Gastrocnemius medialis (tissue), 4 donors: ENCODE measurements at places on chromosomes 11 and 22.

GRCh38 chr11:83493917-83494316 is 207.8 kb upstream of the CCDC90B start:
- no peak for DNase-seq

GRCh38 chr11:12922418-12922817 is 86.7 kb upstream of the RASSF10 start:
- no peak for DNase-seq

GRCh38 chr22:30873086-30873650 is 95.4 kb downstream of the MORC2 start:
- DNase-seq = no peak

- DNase-seq = no peak
Observed at GRCh38 chr11:122308226-122308625, 192.2 kb upstream of the BLID start.

DNA sequence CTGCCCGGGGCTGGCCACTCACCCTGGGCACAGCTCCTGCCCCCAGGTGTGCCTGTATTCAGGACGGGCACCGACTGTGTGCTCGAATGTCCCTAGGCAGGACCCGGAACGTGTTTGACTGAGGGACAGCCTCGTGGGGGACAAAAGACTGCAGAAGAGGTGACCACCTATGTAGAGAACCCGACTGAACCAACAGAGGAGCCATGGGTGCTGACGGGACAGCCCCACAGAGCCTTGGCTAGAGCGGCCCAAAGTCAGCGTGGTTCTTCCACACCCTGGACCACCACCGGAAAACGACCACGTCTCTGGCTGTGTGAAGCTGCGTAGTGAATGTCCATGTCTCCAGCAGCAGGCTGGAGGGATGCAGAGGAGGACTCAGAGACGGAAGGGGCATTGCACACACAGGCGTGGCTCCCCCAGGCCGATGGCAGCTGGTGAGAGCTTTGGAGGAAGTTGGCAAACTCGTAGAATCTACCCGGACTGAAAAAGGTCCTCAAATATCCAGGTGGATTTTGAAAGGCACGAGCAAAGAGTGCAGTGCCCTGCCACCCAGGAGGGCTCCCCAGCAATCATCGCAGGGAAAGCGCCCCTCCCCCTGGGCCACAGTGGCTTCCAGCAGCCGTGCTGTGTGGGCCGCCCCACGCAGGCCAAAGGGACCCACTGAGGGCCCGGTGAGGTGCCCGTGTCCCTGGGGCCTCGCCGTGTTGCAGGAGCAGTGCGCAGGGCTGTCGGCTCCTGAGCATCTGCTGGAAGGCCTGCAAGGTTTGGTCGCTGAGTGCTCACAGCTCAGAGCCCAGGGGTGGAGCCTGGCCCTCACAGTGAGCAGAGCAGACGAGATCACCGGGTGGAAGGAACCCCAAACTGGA is 17.5 kb upstream of the MUC5B start:
- no peak for DNase-seq

DNA sequence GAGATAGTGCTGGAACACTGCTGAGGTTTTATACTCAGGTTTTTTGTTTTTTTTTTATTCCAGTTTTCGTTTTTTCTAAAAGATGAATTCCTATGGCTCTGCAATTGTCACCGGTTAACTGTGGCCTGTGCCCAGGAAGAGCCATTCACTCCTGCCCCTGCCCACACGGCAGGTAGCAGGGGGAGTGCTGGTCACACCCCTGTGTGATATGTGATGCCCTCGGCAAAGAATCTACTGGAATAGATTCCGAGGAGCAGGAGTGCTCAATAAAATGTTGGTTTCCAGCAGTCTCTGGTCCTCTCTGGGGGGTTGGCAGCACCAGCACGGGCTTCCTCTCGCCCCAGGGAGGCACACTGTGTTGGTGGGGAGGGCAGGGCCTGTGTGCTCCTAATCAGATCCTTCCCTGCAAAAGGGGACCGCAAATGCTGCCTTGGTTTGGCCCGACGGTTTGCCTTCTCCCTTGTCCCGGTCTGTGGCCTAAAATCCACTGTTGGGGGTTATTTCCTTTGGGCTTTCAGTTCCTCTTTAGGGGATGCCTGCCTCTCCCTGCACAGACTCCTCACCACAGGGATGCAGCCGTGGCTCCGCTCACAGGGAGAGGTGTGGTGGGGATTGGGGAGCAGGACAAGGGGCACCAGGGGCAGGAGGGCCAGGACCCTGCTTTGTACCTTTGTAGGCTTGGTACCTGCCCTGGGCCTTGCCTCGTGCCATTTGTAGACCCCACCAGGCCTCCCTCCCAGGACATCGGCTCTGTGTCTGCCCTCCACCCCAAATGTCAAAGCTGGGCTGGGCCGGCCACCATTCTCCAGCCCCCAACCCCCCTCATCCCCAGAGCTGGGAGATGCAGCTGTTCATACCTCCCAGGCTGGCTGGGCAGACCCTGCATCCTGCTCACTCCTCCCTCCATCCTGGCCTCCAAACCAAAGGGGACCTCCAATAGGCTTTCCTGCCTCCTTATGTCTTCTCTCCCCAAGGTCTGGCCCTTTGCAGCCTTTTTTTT is 13.5 kb downstream of the MCAT start:
- DNase-seq = no peak

- no peak for DNase-seq
Observed at GRCh38 chr22:17397756-17398547, 28.7 kb downstream of the CECR2 start.

DNA sequence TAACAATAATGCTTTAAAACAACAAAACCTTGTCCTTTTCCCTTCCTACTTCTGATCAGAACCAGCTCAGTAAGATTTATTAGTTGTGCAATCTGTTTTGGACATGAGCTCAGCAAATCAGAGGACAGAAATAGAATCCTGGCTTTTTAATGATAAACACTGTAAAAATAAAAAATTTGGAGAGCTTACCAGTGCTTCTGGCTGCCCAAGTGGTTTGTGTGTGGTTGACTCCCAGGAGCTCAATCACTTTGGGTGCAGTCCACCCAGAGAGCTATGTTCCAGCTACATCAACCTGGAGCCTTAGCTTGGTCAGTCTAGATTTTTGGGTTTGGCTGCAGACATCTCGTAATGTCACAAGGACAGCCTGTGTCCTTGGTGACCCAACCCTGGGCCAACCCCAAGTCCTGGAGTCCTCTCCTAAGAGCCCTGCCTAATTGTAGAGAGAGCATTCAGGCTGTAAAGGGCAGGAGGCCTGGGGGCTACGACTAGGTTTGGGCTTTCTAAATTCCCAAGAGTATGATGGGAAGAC is 28.5 kb downstream of the CD44 start:
- DNase-seq = no peak

DNA sequence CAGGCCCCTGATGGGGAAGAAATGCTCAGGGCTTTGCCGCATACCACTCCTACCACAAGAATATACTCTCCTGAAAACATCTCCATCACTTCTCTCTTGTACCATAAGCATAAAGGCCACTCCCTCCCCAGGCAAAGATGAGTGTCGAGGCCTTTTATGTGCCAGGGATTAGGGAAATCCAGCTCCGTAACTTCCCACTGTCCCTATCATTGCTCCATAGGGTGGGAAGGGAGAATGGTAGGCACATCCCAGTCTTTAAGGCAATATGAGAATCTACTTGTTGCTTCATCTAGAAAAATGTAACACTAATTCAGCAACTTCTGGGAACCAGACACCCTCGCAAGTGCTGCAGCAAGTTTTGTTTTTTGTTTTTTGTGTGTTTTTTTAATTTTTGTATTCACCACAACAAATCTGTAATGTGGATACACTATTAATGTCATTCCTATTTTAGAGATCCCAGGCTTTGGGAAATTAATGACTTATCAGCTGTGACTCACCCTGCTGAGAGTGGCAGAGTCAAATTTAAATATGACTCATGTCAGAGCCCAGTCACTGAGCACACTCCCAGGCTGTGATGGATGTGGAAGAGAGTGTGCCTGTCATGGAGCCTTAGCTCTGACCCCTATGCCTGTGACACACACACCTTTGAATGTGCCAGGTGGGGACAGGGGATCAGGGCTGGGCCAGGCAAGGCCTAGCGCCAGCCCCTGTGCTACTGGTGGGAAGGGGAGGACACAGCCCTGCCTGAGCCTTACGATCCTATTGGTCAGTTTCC is 23.4 kb downstream of the PANX1 start:
- peak; percentile 23 for DNase-seq

DNA sequence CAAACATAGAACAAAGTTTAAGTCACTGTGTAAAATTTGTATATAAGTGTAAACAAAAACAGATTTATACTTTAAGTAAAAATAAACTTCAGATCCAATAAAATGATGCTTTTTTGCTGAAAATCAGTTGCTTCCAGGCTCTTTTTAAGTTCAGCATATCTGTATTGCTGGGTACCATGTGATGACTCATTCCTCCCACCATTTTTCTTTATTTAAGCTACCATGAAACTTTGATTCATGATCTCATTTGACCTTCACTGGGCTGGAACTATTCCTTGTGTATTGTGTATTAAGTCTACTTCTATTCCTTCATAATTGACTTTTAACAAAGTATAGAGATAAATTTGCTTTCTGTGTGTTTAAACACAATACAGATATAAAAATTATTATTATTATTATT is 46.3 kb upstream of the RRM1 start:
- DNase-seq = no peak

- no peak for DNase-seq
Observed at GRCh38 chr11:117733316-117733715, 63.7 kb downstream of the DSCAML1 start.

DNA sequence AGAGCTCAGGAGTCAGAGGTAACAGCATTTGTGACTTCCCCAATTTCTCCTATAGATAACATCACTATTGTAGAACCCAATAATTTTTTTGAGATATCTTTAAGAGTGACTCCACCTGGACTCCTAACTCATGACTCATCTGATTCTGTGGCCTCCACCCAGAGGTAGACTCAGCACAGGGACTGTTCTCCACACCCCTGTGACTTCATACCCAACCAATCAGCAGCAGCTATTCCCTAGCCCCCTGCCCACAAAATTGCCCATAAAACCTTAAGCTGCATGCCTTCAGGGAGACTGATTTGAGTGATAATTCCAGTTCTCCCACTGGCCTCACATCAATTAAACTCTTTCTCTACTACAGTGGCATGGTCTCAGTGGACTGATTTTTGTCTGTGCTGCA is 475.4 kb upstream of the FAT3 start:
- DNase-seq = no peak

GRCh38 chr11:27703481-27703880 is 3.2 kb upstream of the BDNF start:
- DNase-seq = no peak

- no peak for DNase-seq
Observed at GRCh38 chr22:23376256-23376655, 195.9 kb downstream of the BCR start.

DNA sequence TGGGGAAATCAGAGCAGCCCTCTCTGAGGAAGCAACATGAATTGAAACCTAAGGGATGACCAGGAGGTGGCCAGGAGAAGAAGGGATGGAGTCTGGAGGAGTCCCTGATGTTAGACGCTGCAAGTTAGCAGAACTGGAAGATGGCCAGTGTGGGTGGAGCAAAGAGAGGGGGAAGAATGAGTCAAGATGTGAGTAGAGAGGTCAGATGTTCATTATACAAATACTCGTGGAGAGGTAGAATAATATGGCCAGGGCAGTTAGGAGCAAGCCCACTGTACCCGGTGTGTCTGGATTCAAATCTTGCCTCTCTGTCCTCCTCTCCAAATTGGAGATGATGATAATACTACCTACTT is 242.0 kb downstream of the TENM4 start:
- DNase-seq = no peak

- no peak for DNase-seq
Observed at GRCh38 chr11:126607374-126607773, 251.9 kb downstream of the ST3GAL4 start.

- no peak for DNase-seq
Observed at GRCh38 chr11:57482782-57483561, 22.6 kb downstream of the RTN4RL2 start.

GRCh38 chr11:33618351-33618710 is 82.3 kb downstream of the C11orf91 start:
- DNase-seq = no peak

DNA sequence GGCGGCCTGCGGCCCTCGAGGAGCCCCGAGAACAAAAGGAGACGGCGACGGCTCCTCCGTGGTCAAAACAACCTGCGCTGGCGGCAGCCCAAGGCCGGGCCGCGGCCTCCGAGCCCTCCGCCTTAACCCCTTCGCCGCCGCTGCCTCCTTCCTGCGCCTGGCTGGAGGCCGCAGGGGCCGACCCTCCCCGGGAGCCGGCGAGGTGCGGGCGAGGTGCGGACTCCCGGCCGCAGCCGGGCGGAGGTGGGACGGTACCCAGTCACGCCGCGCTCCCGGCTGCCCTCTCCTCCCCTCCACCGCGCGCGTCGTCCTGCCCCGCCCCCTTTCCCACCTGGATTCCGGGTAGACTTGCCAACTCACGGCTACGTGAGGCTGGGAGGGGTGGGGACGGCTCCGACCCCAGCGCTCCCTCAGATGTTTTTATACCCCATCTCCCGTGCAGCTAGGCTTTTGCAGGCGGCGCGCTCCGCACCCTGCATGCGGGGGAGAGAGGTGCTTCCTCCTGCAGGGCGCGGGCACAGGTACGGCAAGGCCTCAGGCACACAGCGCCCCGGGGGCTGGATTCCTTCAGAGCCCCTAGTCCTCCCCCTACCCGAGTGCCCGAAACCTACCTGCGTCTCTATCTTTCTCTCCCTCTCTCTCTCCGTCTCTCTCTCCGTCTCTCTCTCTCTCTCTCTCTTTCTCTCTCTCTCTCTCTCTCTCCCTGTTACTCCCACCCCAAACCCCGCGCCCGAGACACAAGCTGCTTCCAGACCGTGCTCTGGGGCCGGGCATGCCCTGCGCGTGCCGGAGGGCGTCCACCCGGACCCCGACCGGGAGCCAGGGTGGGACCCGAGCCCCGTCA is 2.0 kb downstream of the PDGFB start:
- no peak for DNase-seq
